ENCODE measurements at places on chromosomes 7 and 10.
A peak's percentile ranks its signal among the peaks of the same experiment; 100 is the strongest.

DNA sequence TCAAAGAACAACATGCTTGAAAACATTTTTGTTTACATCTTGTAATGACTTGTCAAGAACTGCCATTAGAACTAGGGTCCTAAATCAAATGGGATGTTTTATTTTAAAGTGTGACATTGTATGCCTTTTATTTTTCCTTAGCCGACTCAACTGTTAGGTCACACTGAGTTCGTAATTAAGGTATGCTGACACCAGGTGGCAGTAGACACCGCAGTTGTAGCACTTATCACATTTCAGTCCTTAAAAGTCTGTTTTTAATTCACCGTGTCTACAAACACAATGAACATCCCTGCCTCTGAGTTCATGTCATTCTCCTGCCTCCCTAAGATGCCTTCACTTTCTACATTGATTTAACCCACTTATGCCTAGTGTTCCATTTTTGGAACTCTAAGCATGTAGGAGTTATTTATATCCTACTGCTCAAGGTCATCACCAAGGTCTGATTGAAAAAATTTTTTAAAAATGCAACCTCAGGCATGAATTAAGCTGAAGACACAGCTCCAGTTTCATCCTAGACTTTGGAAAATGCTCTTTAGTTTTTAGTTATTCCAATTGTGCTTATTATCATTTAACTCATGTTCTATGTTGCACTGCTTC is 186.1 kb downstream of the BMPER start:
- DNase-seq = peak; percentile 0

DNA sequence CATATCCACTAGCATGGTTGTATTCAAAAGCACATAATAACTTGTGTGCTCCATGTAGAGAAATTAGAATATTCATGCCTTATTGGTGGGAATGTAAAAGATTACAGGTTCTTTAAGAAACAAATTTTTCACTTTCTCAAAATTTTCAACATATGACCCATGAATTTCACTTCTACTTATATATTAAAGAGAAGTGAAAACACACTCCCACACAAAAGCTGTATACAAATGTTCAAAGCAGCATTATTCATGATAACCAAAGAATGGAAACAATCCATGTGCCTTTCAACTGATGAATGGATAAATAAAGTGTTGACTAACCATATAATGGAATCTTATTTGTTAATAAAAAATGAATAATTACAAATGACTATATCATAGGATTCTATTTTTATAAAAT is 694.5 kb upstream of the PCDH15 start:
- DNase-seq = no peak

- no peak for DNase-seq
These were observed 452.6 kb downstream of the SUGCT start for GRCh38 chr7:40587419-40587818.

- no peak for DNase-seq
These were observed 40.0 kb upstream of the TM9SF3 start for GRCh38 chr10:96626795-96627194.

GRCh38 chr7:32893207-32893524 is 1.6 kb upstream of the KBTBD2 start:
- DNase-seq = peak; percentile 66

All from CD4-positive, alpha-beta T cell treated with Interleukin-2 at 100 ng/mL for 4 hours (primary cell).